Calu3 (cell line): ENCODE measurements at places on chromosomes 4 and X.

DNA sequence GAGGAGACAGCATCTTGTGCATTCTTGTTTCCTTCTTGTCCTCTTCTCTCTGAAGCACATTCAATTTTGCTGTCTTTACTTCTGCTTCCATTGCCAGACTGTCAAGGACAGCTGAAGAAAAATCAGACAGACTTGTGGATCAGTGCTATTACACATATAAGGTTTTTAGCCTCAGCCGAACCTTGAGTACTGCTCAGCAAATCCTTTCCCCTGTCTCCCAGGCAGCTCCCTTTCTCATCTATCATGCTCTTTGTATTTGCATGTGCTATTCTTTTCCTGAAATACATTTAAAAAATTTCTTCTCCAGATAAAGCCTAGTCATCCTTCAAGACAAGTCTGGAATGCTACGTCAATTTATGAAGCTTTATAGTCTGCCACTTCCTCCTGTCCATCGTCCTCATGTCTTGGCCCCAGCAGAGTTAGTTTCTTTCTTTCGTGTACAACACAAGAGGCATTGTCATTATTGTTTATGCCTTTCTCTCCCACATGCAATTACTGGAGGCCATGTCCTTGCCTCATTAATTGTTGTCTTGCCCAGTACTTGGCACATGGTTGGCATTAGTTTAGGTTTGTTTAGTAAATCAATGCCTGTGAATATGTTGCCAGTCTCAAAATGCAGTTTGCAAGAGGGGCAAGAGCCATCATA lies 45.1 kb downstream of the ADGRL3 start:
- no peak for DNase-seq

- no peak for DNase-seq
Observed at GRCh38 chr4:180811556-180811955, 1431.6 kb upstream of the TENM3 start.

DNA sequence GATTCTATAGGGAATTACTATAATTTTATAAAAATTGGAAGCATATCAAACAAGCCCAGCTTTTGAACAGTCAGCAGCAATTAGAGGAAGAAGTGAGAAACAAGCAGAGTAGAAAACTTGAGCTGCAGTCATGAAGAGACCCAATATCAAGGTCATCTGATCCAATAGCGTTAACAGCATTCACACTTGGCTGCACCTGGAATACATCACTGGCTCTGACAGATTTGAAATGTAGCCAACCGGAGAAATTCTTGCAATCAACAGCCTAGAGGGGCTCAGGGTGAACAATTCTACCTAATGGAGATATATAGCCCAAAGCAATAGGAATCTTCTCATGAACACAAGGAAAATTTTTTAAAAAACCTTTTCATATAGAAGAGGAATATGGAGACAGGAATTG lies 13.6 kb downstream of the DDX53 start:
- no peak for DNase-seq

DNA sequence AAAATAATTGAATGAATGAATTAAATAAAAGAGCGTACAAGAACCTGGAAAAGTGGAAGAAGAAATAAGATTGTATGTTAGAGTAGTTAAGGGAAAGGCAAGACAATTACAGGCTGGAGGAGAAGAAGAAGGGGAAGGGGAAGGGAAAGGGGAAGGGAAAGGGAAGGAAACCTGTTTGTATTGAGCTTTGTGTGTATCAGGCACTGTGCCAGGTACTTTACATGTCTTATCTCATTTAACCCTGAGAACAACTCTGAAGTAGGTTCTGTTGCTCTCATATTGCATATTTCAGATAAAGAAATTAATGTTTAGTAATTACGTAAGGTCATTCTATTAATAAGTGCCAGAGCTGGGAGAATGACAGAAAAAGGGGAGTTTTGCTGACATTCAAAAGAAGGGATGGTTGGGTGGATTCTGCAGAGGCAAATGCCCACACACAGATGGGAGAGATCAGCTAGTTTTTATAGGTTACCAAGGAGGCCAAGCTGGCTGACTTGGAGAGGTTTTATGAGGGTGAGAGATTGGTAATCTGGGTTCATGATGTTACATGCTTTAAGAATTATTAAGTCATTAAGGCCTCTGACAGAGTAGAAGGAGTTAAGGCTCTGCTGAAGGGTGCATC lies 92.3 kb upstream of the LCORL start:
- DNase-seq = peak; percentile 25

DNA sequence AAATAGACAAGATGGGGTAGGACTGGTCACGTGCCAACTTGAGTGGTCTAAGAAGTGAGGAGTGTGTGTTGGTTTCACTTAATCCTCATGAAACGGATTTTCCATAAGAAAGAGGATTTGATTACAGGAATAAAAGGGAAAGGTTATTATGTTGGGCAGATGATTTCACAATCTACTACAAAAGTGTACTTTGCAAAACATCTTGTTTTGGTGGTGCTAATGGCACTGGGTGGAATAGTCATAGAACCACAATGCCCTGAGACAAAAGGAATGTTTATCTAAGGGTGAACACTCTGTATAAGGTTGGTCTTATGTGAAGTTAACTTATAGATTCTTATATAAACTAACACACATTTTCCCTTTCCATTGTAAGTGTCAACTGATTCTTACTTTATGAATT lies 45.6 kb downstream of the GLUD2 start:
- DNase-seq = no peak
